Stimulated activated CD8-positive, alpha-beta memory T cell treated with anti-CD3 and anti-CD28 coated beads, Interleukin-7, amount 100 ng/mL, for 24 hours (primary cell): ENCODE measurements at places on chromosomes 2 and 18.

DNA sequence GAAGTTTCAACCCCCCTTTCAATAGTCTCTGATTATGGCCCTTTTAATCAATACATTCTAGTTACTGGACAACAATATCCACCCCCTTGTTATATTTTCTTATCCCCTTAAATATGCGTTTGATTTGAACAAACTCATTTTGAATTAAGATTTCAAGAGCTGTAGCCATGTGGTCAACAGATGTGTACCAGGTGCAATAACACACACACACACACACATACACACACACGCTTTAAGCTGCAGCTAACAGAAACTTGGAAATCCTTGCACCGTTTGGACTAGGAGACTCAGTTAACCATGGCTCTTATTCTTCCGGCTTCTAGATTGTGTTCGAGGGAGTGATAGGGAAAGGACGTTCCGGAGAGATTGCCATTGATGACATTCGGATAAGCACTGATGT, 82.8 kb downstream of the NRP2 start:
- DNase-seq: no peak

DNA sequence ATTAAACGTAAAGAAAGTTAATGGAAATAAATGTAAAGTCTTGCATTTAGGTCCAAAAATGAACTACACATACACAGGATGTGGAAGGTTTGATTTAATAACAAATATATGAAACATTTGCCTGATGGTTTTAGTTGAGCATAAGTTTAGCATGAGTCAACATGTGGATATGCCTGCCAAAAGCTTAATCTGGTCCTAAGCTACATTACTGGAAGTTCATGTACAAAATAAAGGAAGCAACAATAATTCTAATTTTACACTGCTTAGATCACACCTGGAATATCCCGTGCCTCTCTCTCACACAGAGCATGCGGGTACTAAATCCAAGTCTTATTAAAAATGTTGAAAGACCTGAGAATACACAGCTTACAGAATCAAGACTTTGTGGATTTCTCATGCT, 276.5 kb upstream of the NRP2 start:
- no peak for DNase-seq

GRCh38 chr2:152433289-152433688, 98.3 kb downstream of the FMNL2 start:
- DNase-seq: no peak

DNA sequence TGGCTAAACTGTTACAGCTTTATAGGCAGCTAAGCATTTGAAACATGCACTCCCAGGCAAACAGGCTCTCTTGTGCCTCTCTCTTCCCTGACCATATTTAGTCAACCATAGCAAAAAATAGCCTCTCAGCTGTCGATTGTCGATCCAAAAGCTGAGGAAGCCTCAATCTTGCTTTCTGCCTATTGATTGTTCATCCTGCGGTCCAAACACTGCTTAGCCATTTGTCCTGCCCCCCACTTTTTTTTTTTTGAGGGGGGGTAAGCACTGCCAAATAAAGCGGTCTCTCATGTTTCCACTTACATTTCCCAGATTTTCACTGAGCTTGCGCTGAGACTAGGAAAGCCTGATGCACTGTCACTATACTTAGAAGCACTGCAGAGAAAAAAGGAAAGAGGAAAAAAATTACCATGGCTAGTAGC, 90.8 kb downstream of the MIB1 start:
- DNase-seq: no peak

DNA sequence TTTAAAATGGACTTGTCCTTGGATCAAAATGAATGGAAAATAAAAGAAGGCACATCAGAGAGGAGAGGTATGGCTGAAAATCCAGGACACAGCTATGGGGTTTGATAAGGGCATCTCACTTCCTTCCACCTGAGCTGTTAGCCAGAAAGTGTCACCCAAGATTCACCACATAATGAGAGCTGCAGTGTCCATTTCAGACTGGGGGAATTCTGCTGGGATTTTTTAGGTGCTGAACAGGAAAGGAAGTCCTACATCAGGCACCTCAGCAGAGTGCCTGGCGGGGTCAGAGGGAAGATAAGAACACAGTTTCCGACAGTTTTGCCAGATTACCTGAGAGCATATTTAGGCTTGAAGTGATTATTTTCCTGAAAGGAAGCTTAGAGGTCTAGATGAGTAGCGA, 187.6 kb upstream of the HNMT start:
- no peak for DNase-seq

- DNase-seq: no peak
Measured at GRCh38 chr2:236718207-236718992, 148.8 kb downstream of the ACKR3 start.

DNA sequence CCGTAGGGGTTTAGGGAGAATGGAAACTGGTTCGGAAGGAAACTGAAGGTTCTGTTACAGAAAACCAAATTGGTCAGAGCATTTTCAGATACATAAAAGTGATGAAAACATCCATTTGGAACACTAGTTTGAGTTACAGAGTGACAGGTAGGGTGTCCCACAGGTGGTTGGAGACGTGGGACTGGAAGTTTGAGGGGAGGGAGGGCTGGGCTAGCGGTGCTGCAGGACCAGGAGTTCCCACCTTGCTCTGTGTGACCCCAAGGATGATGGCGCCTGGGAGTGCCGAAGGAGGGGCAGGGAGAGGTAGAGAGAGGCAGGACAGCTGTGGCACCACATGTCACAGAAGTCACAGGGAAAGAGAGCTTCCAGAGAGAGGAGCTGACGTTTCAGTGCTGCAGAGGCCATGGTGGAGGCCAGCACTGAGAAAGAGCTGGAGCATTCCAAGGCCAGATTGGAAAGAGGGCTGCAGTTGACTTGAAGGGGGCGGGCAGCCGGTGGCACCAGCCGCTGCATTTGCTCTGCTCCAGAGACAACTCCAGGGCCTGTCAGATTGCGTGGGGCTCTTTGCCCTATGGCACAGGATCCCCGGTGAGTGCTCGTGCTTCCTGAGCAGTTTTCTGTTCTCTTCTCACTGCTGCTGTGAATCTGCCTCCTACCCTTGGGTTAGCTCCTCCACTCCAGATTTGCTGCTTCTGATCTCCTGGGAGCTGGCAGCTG, 56.2 kb upstream of the FOSL2 start:
- no peak for DNase-seq

- DNase-seq: no peak
Measured at GRCh38 chr2:235976516-235976915, 191.7 kb downstream of the GBX2 start.

GRCh38 chr2:171160119-171160955, at the start of gene TLK1:
Gene TLK1, minus strand, starts transcription at chr2:171160893. Its CDS starts 465 bp downstream, at chr2:171160428.
- peak; percentile 41 for DNase-seq

GRCh38 chr2:69789175-69789721, 40.2 kb upstream of the GMCL1 start:
- DNase-seq: no peak

GRCh38 chr2:118990757-118991545, 49.0 kb downstream of the MARCO start:
- DNase-seq: no peak

DNA sequence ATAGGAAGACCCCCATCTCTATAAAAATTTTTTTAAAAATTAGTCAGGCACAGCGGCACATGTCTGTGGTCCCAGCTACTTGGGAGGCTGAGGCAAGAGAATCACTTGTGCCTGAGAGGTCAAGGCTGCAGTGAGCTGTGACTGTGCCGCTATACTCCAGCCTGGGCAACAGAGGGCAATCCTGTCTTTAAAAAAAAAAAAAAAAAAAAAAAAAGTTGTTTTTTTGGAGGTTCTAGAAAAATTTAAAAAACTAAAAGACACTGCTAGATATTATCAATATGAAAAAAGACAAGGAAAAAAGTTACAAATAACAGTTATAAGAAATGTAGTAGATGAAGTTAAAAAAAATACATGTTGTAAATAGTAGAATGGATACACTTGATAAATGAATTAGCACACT, 56.1 kb upstream of the C2orf15 start:
- no peak for DNase-seq

- DNase-seq: no peak
Measured at GRCh38 chr2:112962308-112963175, 15.3 kb upstream of the IL36G start.

DNA sequence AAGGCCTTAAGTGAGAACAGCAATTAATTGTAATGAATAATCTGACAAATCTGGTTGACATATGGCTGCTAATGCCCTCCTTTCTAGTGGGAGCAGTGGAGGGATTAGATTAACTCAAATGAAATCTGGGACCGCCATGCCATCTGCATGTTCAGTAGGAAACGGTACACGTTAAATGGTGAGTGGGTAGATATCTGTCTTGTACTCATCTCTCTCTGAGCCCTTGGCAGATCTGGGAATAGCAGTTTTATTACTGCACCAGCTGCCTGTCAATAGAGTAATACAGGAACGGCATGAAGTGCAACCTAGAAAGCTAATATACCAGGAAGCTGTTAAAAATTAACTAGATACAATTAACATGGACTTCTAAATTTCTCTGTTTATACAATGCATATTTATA, 258.8 kb downstream of the GPD2 start:
- DNase-seq: no peak

DNA sequence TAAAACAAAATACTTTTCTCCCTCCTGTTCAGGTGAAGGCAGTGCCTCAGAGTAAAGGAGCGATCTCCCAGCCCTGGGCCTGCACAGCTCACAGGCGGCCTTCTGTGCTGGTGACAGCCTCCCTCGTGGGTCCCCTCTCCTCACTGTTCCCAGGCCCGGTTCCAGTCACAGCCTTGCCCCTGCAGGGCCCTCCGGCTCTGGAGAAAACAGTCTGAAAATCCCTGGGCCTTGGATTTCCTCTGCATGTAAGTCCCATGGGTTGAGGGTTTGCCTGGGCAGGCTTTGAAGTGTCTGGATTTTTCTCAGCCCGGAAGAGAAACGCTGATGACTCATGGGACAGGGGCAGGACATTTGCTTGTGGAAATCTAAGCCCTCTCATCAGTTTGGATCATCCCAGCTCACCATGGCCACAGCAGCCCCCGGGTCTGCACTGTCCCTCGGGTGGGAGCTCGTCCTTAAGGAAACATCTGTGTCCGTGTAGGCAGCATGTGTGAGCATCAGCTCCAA, 186.1 kb upstream of the RAB12 start:
- DNase-seq: no peak

- DNase-seq: no peak
Measured at GRCh38 chr2:133655610-133656009, 87.3 kb upstream of the NCKAP5 start.

- DNase-seq: no peak
Measured at GRCh38 chr2:106111882-106112571, 82.1 kb downstream of the UXS1 start.

GRCh38 chr2:162072181-162072702, 1.8 kb downstream of the DPP4 start:
- DNase-seq: no peak

GRCh38 chr18:23355206-23355605, 97.9 kb upstream of the RIOK3 start:
- no peak for DNase-seq

- no peak for DNase-seq
Measured at GRCh38 chr18:3872641-3873040, 422.7 kb downstream of the TGIF1 start.

DNA sequence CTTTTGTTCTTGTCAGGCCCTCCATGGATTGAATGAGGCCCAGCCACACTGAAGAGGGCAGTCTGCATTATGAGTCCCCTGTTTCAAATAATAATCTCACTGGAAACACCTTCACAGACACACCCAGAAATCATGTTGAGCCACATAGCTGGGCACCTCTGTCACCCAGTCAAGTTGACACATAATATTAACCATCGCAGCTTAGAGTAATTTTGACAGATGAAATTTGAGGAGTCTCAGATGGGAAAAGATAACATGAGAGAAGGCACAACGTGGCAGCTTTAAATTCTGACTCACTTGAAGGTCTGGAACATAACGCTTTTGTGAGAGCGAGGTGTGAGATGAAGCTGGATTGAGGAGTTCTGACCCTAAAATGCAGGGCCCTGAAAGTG, 70.9 kb upstream of the TMEM87B start:
- DNase-seq: no peak

GRCh38 chr2:203451689-203452088, 83.4 kb downstream of the RAPH1 start:
- DNase-seq: no peak

DNA sequence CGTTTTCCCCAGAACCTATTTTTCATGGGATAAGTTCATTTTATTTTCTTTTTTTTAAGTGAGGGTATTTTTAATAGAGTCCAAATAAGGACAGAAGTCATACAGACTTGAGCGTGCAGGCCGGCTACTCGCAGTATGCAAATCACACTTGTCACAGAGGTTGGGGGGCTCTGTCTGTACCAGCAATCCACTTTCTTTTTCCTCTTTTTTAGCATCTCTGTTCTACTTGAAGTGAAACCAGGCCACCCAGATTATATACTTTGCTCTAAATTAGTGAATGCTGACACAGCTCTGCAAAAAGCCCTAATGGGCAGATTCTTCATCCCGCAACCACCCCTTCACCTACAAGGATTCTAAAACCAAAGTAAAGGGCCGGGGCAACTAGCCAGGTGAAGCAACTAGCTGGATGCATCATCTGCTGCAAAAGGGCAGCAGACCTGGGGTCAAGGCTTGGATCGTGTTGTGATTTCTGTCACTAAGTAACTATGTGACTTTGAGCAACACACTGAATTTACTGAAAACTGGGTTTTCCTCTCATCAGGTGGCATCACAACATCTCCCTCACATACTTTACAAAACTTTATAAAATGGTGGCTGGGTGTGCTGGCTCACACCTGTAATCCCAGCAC, 18.4 kb downstream of the KDSR start:
- no peak for DNase-seq
